ENCODE measurements at places on chromosomes 3 and 15. TPM values are rescaled to one million over a fixed set of nuclear protein-coding genes. Genes with fewer than 3 reads are reported as not detected.
A peak's percentile ranks its signal among the peaks of the same experiment; 100 is the strongest.

DNA sequence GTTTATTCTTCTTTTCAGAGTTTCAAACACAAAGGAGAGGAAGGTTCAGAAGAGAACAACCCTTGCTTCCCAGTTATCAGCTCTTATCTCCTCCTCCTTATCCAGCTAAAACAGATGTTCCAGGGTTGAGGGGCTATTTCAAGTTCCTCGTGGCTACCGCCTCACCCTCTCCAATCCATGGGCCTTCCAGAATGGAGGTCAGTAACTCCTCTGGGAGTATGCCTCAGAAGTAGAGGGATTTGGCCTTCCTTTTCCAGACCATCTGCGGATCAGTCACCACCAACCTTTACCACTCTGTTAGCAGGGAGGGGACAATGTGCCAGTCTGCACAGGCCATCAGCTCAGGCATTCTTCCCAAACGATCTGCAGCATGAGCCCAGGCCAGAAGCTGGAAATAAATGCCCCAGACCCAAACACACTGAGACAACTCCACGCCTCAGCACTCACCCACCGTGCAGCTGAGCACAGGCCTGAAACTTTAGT lies 14.8 kb downstream of the HTR3C start:
- H3K4me3 ChIP-seq, result no peak overlapping the region
- H3K27me3 ChIP-seq, result no peaks in the 10 kb centered on the region
- no peaks in the 10 kb centered on the region for H3K36me3 ChIP-seq
- H3K27ac ChIP-seq, result no peak overlapping the region

DNA sequence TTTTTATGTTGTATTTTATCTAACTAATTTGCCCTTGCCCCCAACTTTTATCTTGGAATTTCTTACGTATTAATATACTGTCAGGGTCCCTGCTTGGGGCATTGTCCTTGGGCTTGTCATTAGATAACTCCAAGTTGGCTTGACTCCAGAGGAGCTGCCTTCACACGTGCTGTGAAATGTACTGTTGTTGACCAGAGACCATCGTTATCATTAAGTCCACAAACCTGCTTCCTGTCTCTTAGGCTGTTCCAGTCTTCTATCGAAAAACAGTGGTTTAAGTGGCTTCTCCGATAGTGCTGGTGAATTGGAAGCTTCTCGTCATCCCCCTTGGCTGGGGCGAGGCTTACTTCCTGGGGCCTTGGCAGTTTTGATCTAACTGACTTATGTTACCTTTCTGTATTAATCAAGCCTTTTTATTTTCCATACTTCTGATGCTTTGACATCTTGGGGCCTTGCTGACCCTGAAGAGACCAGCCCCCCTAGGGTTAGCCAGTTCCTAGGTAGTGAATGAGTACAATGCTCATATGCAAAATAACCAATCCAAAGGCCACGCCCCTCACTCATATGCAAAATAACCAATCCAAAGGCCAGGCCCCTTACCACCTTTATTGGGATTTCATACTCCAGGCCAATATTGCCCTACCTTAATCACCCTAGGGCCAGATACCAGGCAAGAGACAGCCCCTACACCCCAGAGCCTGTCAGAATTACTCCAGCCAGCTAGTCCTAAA lies 164.5 kb downstream of the IGF1R start:
- no peaks in the 10 kb centered on the region for H3K4me1 ChIP-seq
- H3K4me3 ChIP-seq, result no peak overlapping the region
- no peaks in the 10 kb centered on the region for H3K36me3 ChIP-seq
- no peak overlapping the region for H3K27ac ChIP-seq
- no peak for DNase-seq
- H3K27me3 ChIP-seq, result no peaks in the 10 kb centered on the region

GRCh38 chr3:131553495-131554247 lies 50.9 kb upstream of the MRPL3 start:
- H3K4me1 ChIP-seq, result no peaks in the 10 kb centered on the region
- H3K27ac ChIP-seq, result no peak overlapping the region
- H3K36me3 ChIP-seq, result no peaks in the 10 kb centered on the region
- DNase-seq, result no peak

- no peaks in the 10 kb centered on the region for H3K36me3 ChIP-seq
- H3K4me3 ChIP-seq, result no peak overlapping the region
- no peaks in the 10 kb centered on the region for H3K27me3 ChIP-seq
- DNase-seq, result no peak
These were observed 32.4 kb upstream of the HHATL start for GRCh38 chr3:42735019-42735418.

- no peak overlapping the region for H3K4me3 ChIP-seq
- no peaks in the 10 kb centered on the region for H3K36me3 ChIP-seq
- H3K4me1 ChIP-seq, result peaks cover 35% of the 10 kb centered on the region
- H3K27me3 ChIP-seq, result no peaks in the 10 kb centered on the region
These were observed 51.7 kb downstream of the SEMA5B start for GRCh38 chr3:122975924-122976293.

DNA sequence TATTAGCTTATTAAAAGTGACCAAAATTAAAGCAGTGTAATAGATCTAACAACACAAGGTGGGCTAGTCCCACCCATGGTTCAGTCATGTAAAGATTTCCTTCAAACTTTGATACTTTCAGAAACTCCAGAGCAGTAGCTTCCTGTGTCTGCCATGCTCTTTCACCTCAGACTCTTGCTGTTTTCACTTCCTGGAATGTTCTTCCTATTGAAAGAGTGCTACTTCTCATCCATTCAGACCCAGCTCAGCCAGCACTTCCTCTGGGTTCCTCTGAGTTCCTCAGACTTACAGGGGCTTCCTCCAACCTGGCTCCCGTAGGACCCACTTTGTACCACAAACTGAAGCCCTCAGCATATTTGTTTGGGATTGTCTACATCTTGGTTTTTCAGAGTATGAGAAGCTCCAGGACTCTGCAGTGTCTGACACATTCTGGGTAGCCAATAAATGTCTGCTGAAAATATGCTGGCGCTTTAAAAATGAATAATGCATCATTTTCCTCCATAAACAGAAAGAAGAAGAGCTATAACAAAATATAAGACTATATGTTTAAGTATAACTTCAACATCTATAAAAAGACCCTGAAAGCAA lies 18.0 kb downstream of the NCEH1 start:
- DNase-seq, result no peak
- no peaks in the 10 kb centered on the region for H3K27me3 ChIP-seq
- no peaks in the 10 kb centered on the region for H3K36me3 ChIP-seq
- no peak overlapping the region for H3K27ac ChIP-seq
- H3K4me3 ChIP-seq, result no peak overlapping the region

GRCh38 chr3:149170672-149171071 lies 41.2 kb downstream of the HPS3 start:
- H3K36me3 ChIP-seq, result peaks cover 78% of the 10 kb centered on the region
- no peak overlapping the region for H3K27ac ChIP-seq
- DNase-seq, result no peak
- no peaks in the 10 kb centered on the region for H3K4me1 ChIP-seq
- H3K4me3 ChIP-seq, result no peak overlapping the region

DNA sequence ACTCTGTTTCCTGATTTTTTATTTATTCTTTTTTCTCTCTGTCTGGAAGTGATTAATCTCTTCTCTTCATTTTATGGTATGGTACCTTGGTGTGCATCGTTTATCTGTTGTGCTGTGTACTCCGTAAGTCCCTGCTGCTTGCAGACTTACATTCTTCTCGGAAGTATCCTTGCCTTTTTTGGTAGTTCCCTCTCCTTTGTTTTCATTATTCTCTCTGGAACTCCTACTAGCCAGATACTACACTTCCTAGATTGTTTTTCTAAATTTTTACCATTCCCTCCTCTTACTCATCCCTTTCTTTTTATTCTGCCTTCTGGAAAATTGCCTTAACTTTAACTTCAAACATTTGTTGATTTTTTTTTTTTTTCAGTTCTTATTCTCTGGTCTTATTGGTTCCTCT lies 27.2 kb downstream of the PIK3CA start:
- H3K4me1 ChIP-seq, result peaks cover 20% of the 10 kb centered on the region
- H3K36me3 ChIP-seq, result no peaks in the 10 kb centered on the region
- H3K27me3 ChIP-seq, result no peaks in the 10 kb centered on the region
- no peak for DNase-seq
- no peak overlapping the region for H3K27ac ChIP-seq

- DNase-seq, result no peak
- H3K36me3 ChIP-seq, result no peaks in the 10 kb centered on the region
- no peaks in the 10 kb centered on the region for H3K27me3 ChIP-seq
- H3K27ac ChIP-seq, result no peak overlapping the region
- no peaks in the 10 kb centered on the region for H3K4me1 ChIP-seq
- peak overlapping the region; percentile 55 for H3K4me3 ChIP-seq
These were observed 28.1 kb upstream of the GHSR start for GRCh38 chr3:172476347-172476746.

- H3K27ac ChIP-seq, result no peak overlapping the region
- peaks cover 27% of the 10 kb centered on the region for H3K4me1 ChIP-seq
- no peak for DNase-seq
These were observed 163.3 kb upstream of the IL12A start for GRCh38 chr3:159825216-159825854.

DNA sequence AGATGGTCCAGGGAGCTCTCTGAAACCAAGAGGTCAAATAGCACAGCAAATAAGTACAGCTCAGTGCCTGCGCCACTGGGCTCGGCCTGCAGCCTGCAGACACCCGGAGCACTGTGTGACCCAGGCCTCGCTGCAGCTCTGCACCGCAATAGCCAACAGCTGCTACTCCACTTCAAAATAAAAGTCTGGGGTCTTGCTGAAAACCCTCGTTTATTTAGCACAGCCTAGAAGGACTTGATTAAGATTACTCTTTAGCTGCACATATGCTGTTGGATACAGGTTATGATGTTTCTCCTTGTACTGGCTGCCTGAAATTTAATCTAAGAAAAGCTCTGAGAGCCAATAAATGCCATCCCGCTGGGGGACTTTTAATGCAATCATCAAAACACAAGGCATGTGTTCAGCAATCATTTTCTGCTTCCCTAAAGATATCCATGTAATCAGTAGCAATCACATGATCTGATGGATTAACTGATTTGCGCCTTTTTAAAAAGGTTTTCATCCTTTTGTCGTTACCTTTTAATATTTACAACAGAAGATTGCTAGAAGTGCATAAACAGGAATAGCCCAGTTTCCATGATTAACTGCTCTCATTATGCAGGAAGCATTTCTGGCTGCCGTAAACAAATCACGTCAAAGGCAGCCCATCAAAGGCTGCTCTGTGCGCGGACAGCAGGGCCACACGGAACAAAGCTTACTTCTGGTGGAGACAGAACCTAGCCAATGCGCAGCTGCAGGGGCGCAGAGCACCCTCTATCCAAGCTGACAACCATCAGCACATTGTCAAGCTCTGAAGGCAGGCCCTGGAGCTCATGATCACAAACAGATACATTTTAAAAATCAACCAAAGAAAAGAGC lies 58.8 kb downstream of the CLASP2 start:
- no peaks in the 10 kb centered on the region for H3K36me3 ChIP-seq
- H3K27me3 ChIP-seq, result no peaks in the 10 kb centered on the region
- peak overlapping the region; percentile 59 for H3K27ac ChIP-seq
- peaks cover 35% of the 10 kb centered on the region for H3K4me1 ChIP-seq
- peak overlapping the region; percentile 58 for H3K4me3 ChIP-seq

GRCh38 chr3:23624305-23624704 lies 181.4 kb upstream of the UBE2E1 start:
- no peaks in the 10 kb centered on the region for H3K36me3 ChIP-seq
- DNase-seq, result no peak
- H3K27ac ChIP-seq, result no peak overlapping the region
- no peaks in the 10 kb centered on the region for H3K27me3 ChIP-seq
- no peak overlapping the region for H3K4me3 ChIP-seq

DNA sequence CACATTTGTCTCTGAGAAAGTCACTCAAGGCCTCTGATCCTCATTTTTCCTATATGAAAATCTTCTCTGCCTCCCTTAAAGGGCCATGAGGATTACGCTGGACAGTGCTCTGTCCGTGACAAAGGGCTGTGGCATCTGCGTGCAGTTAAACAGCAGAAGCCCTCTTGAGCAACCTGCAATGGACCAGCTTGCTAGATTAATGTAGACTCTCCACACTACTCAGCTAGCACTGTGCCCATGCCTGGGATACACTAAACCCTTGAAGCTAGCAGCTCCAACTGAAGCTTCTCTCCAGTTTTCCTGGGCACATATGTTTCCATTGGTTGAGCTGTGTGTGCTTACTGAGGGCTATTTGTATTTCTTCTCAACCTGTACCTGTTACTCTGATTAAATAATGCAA lies 303.8 kb downstream of the RPLP1 start:
- H3K4me3 ChIP-seq, result no peak overlapping the region
- no peaks in the 10 kb centered on the region for H3K36me3 ChIP-seq
- no peaks in the 10 kb centered on the region for H3K27me3 ChIP-seq
- DNase-seq, result no peak

DNA sequence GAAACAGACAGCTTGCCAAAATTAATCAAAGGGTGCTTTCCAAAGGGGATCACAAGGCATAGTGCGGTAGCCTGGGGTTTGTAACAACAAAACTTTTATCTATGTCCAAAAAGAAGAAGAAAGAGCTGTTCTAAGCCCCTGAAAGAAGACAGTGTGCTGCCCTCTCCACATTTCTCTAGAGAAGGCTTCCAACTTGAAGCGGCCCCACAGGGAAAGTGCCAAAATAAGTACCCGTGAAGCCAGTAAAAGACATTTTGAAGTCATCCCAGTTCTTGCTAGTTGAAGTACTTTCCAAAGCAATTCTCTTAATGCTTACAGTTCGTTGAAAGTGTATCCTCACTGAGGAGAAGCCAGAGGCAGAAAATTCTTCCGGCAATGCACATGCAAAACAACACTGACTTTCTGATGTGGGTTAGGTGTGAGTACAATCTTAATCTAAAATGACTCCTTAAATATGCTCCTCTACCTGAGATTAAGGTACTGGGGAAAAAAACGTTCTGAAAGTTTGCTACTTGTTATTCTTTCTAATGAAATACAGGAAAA lies 21.3 kb downstream of the GPR15 start:
- no peaks in the 10 kb centered on the region for H3K36me3 ChIP-seq
- H3K27me3 ChIP-seq, result no peaks in the 10 kb centered on the region
- no peak for DNase-seq
- no peak overlapping the region for H3K4me3 ChIP-seq

- DNase-seq, result no peak
- H3K4me1 ChIP-seq, result peaks cover 9% of the 10 kb centered on the region
- no peaks in the 10 kb centered on the region for H3K36me3 ChIP-seq
- H3K4me3 ChIP-seq, result no peak overlapping the region
These were observed 162.5 kb downstream of the GAP43 start for GRCh38 chr3:115785782-115786181.

- H3K4me3 ChIP-seq, result no peak overlapping the region
- DNase-seq, result peak; percentile 59
- peaks cover 4% of the 10 kb centered on the region for H3K4me1 ChIP-seq
- no peaks in the 10 kb centered on the region for H3K27me3 ChIP-seq
These were observed 18.1 kb upstream of the P2RY13 start for GRCh38 chr3:151347432-151347831.

Gene GOLGA6L10
- 0.41 TPM for total RNA-seq

Gene ZNF860
- 1.6 TPM for total RNA-seq

Gene WWTR1
- 89.5 TPM for total RNA-seq

Gene GNB4
- 60.5 TPM for total RNA-seq

Gene CASR
- not detected for total RNA-seq

Gene STAC
- total RNA-seq, result 51.4 TPM

Gene CYP8B1
- not detected for total RNA-seq

Gene PPP1R14D
- total RNA-seq, result 0.53 TPM

Measured in lower lobe of right lung (tissue), 2 donors.